Posterior cingulate gyrus (tissue), 11 donors: ENCODE measurements at places on chromosomes 13 and 19.

GRCh38 chr19:10532457-10532856 lies 11.2 kb upstream of the ATG4D start:
- no peak for DNase-seq

DNA sequence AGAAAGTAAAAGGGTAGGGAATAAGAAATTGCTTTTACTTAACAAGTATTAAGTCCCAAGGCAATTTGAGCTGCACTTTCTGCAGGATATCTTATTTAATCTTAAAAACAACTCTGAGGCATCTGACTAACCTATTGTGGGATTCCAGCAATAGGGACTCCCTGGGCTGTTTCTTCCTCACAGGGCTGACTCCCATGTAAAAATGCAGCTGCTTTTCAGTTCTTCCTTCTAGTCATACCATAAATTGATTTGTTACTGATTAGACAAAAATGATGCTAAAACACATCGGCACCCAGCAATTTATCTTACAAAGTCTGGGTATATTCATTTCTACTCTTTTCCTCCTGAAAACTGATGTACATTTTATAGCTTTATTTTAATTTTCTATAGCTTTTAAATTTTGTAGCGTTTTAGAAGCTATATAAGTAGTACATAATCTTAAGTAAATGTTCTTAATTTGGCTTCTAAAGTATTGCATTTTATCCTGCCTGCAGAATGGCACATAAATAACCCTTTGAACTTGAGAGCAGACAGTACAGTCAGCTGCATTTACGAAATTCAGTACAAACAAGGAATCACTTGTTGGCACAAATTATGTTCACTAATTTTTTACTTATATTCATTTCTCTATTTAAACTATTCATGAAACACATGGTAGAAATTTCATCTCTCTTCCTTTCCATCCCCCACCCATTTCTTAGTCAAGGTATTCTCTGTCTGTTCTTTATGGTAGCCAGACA lies 102.4 kb upstream of the FRY start:
- no peak for DNase-seq

DNA sequence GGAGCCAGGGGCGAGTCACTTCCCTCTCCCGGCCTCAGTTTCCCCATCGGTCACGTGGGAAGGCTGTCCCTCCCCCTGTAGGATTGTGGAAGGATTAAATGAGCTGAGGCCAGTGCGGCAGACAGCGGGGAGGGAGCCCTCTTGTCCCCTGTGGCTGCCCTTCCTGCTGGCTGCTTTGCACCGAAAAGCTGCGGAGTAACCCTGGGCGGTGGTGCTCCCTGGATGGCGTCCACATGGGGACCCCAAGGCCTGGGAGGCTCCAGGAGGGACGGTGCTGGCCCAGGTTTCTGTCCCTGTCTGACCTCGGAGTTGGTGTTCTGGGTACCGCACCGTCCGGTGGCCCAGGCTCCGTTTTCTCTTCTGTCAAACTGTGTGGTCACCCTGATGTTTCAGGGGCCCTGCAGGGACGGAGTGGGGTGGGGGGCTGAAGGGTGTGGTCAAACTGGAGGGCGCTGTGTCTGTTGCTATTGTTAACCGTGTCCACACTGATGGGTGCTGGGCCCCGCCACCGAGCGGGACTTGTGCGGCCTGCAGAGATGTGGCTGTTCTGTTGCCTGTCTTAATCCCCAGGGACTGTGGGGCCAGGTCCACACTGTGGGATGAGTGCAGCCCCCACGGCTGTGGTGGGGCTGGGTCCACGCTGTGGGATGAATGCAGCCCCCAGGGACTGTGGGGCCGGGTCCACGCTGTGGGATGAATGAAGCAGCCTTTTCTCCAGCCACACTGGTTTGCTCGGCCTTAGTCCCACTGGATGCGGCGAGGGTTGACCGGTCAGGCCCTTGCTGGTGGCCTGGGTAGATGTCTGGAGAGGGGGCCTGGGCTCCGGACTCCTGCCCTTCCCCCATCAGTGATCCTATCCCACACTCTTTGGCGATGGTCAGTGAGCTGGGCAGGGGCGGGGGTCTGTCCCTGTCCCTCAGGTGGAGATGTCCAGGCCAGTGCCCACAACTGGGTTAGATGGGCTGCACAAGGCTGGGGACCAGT lies 6.9 kb downstream of the GNA11 start:
- DNase-seq: no peak

DNA sequence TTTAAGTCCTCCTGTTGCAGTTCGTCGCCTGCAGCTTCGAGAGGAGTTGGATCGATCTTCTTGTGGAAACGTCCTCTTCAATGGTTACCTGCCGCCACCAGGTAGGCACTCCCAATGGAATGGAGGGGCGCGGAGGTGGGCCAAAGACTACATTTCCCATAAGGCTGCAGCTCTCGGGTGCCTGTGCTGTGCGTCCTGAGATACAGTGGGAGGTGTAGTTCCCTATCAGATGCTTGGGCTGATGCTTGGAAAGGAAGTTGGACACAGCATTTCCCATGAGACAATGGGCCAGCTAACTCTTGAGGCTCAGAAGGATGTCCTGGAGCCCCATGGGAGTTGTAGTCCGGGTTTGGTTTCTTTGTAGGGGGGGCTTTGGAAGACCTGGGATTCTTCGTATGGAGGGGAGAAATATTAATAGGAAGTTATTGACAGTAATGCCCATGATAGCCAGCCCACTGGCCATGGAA lies 1.8 kb downstream of the SHKBP1 start:
- DNase-seq: no peak

DNA sequence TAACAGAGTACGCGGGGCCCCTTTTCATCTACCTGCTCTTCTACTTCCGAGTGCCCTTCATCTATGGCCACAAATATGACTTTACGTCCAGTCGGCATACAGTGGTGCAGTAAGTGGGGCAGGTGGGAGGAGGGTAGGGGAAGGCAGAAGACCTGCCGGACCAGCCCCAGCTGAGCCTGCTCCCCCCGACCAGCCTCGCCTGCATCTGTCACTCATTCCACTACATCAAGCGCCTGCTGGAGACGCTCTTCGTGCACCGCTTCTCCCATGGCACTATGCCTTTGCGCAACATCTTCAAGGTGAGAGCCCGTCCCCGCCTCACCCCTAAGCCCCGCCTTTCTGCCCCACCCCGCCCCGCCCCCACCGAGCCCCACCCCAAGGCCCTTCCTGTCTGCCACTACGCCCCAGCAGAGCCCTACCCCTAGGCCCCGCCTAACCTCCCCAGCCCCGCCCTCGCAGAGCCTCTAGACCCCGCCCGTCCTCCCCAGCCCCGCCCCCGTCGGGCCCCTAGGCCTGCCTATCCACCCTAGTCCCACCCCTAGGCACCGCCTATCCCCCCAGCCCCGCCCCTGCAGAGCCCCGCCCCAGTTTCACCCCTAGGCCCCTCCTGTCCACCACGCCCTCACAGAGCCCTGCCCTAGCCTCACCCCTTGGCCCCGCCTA lies 7.7 kb downstream of the NDUFB7 start:
- no peak for DNase-seq

GRCh38 chr13:35797244-35797643 lies 320.8 kb upstream of the MAB21L1 start:
- DNase-seq: no peak

GRCh38 chr19:18710186-18710585 lies 26.7 kb downstream of the CRTC1 start:
- no peak for DNase-seq

GRCh38 chr13:92221916-92222315 lies 823.5 kb downstream of the GPC5 start:
- no peak for DNase-seq

DNA sequence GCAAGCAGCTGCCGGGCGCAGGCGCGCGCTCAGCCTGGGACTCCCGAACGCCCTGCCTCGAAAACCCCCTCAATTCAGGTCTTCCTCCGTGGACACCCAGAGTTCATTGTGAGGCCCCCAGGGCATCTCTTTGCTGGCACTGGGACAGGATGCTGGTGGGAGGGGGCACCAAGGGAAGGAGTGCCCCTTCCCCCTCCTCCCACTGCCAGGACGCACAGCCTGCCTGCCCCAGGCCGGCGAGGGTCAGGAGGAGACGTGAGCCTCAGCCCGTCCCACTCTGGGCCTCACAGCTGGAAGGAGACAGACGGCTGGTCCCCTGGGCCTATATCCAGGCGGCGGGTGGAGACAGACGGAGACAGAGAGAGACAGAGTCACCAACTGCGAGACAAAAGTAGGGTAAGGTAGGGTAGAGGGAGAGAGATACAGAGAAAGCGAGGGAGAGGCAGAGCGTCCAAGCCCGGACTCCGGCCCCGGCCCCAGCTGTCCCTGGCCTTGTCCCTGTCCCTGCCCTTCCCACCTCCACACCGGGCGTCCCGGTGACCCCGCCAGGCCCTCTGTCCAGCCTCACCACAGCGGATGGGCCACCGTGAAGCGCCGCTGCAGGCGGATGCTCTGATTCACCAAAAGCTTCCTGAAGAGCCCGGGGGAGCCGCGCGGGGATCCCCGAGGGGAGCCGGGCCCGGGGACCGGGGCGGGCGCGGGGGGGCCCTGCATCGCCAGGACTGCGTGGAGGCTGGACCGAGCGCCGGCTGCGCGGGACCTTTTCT lies at the start of gene PDE4C:
Gene PDE4C, minus strand, starts transcription at position 737 of the 767 bp plus-strand sequence. Its CDS starts 23 bp downstream, at position 714.
- no peak for DNase-seq
